ENCODE measurements at places on chromosomes 3 and 15.

DNA sequence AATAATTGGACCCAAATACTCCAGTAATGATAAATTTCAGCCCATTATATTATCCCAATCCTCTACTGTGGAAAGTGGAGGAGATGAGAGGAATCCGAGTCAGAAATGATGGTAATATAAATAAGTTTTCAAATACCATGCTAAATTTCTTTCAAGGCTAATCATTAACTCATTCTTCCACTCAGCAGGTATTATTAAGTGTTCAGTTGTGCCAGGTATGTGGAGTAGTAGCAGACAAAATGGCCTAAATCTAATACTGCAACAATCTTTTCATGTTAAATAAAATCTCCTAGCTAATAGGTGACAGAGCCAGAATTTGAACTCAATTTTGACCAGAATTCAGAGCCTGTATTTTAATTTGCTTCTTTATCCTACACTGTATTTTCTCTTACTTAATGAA, 538.6 kb upstream of the ROBO2 start:
- DNase-seq: no peak

DNA sequence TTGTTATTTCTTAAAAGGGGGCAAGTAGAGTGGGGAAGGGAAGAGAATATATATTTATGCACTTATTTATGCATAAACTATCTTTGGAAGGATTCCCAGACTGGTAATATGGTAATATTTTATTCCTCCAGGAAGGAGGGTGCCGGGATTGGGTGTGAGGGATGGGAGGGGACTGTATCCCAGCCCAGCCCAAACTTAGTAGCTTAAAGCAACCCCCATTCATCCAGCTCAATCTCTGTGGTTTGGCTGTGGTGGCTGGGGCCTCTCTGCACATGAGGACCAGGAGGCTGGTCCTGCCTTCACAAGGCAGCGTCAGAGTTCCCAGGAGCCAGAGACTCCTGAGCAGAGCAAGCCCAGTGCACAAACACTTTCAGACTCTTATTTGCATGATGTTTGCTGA, 48.4 kb downstream of the CCNL1 start:
- no peak for DNase-seq

DNA sequence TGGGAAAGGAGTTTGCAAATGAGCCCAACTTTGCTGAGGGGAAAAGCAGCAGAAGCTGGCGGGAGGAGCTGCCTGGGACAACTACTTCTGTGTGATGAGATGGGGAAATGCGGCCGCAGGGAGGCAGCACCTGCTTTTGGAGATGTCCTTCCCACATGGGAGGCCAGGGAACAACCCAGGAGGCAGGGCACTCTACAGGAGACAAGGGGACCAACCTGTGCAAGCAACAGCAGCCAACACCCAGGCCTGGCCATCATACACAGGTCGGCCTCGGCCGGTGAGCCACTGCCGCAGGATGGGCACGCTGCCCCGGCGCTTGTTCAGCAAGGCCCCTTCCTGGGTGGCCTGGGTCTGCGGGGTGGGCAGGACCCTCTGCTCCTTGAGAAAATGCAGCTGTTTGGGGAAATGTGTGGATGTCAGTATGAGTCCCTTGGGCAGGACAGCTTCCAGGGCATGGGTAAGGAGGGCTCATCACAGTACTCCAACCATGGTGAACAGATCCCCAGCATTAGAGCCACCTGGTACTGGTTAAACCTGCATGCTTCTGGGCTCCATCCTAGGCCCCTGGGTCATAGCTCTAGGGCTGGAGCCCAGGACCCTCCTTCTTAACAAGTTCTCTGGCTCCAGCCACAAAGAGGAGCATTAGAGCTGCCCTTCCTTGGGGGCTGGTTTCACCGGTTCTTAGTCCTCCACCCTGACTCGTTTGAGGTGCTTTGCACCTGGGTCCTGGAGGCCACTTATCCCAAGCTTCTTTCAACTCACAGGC, 11.6 kb downstream of the EPB42 start:
- no peak for DNase-seq

GRCh38 chr3:64321747-64322146, 96.5 kb upstream of the PRICKLE2 start:
- DNase-seq: no peak

- DNase-seq: peak; percentile 39
Measured at GRCh38 chr3:31247850-31248562, 284.7 kb upstream of the STT3B start.

DNA sequence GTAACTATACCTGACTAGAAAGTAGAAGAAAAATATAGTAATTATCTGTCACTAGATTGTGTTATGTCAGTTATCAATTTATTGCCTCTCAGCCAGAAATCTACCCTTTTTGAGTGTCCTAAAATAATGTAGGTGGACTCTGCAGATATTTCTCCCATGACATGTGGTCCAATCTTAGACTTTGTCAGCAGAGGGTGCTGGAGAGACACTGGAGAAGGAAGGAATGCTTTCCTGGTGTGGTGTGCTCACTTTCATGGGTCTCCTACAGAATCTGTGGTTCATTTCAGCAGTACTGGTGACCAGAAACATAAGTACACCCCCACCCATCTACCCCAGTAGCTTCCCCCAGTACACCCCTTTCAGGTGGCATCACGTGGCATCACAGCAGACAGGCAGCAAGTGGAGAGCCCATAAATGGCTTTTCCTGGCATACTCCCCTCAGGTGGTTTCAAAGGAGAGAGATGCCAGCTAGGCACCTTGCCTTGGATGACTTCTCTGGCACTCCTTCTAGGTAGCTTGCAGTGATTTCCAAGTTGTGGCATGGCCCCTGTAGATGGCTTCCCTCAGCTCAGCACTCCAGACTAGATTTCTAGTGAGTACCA, 114.7 kb downstream of the GADL1 start:
- no peak for DNase-seq

DNA sequence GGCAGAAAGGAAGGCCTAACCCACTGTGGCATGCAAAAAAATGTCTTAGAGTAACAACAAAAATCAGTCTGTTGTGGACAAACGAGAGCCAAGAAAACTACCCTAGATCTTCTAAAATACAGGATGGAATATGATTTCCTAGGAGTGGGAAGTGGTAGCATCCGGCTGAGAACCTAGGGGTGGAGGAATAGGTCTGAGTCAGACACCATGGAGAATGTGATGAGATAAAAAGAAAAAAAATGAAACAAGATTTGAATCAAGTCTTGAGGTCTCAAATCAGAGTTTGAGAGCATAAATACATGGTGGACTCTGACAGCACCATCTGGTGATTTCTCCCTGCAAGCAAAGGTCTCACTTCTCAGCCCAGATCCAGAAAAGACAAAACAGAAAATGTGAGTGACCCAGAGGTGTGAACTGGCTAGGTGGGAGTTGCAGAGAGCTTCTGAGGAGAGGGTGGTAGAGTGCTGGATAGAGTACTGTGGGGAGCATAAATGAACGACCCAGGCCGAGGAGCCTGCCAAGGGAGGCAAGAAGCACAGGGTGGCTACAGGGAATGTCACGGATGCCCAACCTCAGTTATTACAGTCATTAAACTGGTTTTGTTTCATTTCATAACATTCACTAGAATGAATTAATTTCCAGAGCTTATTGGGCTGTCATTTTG, 27.6 kb upstream of the VEPH1 start:
- DNase-seq: no peak

GRCh38 chr3:68878962-68879361, 53.4 kb downstream of the TAFA4 start:
- DNase-seq: no peak

DNA sequence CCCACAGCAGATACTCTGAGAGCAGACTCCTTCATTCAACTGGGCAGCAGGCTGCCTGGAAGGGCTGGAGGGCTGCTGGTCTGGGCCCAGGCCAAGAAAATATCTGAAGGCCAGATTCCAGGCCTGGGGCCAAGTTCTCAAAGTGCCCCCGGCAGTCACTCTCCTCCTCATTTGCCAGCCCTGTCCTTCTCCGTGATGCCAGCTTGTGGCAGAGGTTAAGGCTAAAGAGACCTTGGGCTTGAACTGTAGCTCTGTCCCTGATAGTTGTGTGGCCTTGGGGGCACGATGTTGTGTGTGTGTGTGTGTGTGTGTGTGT, 39.0 kb downstream of the FAM3D start:
- DNase-seq: peak; percentile 17

GRCh38 chr3:13074006-13074375, 762 bp upstream of the IQSEC1 start:
- no peak for DNase-seq

- no peak for DNase-seq
Measured at GRCh38 chr3:188470508-188471130, 316.7 kb downstream of the LPP start.

- no peak for DNase-seq
Measured at GRCh38 chr3:108472001-108472591, 38.3 kb downstream of the MYH15 start.

DNA sequence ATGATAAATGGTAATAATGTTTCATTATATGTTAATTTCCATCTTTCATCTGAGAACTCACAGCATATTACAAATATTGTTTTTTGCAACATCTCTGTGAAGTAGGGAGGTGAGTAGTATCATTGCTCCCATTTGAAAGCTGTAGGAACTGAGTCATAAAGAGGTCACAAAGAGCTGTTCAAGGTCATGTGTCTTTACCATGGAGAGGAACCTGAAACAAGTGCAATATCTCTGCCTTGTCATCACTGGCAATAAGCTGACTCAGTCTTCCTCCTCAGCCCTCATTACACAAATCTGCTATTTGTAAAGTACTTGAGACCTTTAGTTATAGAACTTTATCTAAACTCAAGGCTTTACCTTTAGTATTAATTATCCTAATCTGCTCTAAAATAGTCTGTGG, 4.4 kb upstream of the ATP13A4 start:
- DNase-seq: no peak

DNA sequence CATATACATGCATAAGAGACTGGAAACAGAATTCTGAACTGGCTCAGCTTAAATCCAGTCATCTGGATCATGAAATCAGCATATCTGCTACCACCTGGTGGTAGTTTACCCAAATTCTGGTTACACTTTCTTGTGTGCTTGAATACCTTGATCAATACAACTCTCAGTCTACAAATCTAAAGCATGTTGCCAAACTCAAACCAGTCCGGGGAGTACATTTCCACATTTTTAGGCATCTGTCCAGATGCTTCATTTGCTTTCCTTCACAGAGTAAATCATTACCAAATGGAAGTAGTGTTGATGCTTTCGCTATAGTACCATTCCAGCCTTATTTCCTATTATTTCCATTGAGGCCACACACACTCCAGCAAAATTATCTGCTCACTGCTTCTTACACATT, 126.4 kb downstream of the P2RY1 start:
- DNase-seq: no peak

DNA sequence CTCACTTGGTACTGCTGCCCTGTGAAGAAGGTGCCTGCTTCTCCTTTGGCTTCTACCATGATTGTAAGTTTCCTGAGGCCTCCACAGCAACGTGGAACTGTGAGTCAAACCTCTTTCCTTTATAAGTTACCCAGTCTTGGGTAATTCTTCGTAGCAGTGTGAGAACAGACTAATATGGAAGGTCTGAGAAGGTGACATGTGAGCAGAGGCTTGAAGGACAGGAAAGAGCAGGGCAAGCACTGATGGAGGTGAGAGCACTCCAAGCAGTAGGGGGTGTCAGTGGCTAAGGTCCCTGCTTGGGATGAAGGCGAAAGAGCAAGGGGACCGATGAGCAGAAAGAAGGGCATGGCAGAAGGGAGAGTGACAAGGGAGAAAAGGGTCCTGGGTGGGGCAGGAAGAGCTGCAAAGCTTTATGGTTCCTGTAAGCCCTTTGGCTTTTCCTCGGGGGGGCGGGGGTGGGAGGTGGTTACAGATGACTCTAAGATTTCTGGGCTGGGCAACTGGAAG, 3.5 kb downstream of the EIF4E3 start:
- no peak for DNase-seq

- DNase-seq: no peak
Measured at GRCh38 chr3:125151916-125152315, 60.6 kb downstream of the SLC12A8 start.

DNA sequence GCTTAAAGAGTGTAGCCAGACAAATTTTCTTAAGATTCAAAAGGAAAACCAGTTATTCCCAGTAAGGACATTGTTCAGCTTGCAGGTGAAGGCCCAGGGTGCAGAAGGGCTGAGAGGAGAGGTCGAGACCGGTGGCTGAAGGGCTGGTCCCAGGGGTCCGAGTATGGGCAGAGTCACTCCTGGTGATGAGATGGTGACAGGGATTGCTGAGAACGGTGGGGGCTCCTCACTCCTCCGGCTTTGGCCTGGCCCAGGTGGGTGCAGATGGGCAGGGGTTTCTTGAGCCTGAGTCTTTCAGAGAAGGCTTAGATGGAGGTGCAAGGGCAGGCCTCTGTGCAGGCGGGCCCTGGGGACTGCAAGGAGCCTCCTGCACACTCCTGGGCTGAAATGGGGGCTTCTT, 56.2 kb downstream of the ZNF445 start:
- no peak for DNase-seq

DNA sequence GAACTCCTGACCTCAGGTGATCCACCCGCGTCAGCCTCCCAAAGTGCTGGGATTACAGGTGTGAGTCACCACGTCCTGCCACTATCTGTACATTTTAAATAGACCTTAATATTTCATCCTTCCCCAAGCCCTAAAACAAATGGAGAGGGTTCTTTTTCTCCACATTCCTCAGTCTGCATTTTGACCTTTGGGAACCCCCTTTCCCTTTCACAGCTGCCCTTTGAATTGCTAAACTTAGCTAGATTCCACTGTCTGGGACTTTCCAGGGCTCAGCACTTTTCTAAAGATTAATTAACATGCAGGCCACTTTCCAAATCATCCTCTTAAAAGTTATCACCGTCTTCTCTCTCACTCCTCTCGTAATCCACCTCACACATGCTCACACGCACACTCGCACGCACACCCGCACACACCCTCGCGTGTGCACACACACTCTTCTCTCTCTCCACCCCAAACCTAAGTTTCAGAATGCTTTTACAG, 124.2 kb downstream of the TMCO5A start:
- DNase-seq: no peak

DNA sequence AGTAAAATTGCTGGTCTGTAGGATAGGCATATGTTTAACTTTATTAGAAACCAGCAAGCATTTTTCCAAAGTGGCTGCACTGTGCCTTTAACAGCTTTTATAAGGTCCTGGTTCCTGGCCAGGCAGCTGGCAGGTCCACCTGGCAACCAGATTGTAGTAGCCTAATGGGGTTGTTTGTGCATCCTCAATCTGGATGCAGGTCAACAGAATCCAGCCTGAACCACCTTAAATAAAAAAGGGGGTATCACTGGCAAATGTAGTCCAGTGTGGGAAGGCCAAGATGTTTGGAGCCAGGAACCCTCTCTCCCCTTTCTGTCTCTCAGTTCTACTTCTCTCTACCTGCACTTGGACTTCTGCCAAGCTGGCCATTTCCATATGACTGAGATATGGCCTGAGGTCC, 200.3 kb downstream of the ZNF621 start:
- peak; percentile 78 for DNase-seq

DNA sequence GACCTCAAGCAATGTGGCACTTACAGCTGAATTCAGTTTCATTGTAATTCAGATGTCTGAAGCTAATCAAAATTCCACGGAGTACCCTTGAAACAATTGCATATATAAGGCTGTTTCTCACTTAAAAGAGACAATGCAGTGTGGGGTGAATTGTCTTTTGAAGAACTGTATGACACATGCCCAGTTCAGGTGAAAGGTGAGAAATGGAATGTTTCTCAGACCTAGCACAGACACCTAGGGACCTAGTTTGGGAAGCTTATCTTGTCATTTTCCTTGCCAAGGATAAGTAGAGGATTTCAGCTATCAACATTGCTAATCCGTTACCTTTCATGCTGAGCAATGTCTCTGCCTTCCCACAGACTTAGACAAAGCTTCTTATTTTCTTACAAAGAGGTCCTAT, 36.3 kb downstream of the MBNL1 start:
- no peak for DNase-seq
